Osteoblast (primary cell): ENCODE measurements at places on chromosomes 3 and 15.

- no peak for DNase-seq
These were observed 99.9 kb upstream of the CCDC80 start for GRCh38 chr3:112740835-112741234.

GRCh38 chr15:57732526-57733331 is 26.2 kb downstream of the POLR2M start:
- DNase-seq: peak; percentile 71

- peak; percentile 77 for DNase-seq
These were observed 24.2 kb upstream of the SLC4A7 start for GRCh38 chr3:27508424-27508823.

GRCh38 chr3:19489936-19490335 is 341.6 kb downstream of the KCNH8 start:
- DNase-seq: no peak

- DNase-seq: peak; percentile 32
These were observed 36.2 kb upstream of the CLRN1 start for GRCh38 chr3:151008699-151009098.

DNA sequence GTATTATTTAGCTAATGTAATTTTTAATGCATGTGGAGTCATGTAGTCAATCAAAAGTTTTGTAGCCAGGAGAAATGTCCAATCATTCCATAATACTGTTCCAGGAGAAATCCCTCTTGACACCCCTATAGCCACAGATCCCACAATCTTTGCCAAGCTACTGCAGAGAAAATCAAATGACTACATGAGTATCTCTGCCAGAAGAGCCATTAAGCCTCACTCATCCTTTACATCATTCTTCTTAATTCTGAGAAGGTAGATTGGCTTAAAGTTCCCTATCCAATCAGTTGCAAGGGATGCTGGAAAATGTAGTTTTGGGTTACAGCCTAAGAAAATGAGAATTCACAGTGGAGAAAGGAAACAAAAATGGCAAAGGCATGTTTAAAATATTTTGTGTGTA is 502.1 kb downstream of the ZBBX start:
- no peak for DNase-seq

DNA sequence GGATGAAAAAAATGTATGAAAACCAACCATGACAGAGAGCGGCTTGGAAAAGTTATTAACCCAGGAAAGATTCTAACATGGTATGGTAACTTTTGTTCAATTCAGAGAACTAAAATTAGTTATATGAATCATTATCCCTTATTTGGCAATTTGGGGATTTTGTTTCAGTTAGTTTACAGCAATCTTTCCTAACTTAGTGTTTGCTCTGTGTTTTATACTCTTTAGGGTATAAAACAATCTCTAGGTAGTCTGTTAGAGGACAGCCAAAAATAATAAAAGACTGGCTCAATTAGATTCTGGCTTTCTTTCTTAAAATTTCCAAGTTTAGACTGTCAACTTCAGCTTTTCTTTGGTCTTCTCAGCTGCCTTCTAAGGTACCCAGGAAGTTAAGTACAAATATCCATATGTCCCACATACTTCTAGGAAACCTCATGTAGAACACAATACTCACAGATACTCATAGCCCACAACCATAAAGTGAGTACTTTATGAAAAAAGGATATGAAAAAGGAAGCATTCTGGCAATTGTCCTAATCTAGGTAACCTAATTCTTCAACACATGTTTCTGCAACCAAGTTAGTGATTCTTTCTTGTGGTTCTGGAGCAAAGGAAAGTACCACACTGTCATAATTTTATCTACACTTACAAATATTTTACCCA is 849.3 kb downstream of the ROBO1 start:
- DNase-seq: no peak

GRCh38 chr3:32392536-32393302 is 1.1 kb downstream of the CMTM7 start:
- peak; percentile 92 for DNase-seq

GRCh38 chr15:100947760-100948429 is 28.7 kb downstream of the LRRK1 start:
- no peak for DNase-seq

DNA sequence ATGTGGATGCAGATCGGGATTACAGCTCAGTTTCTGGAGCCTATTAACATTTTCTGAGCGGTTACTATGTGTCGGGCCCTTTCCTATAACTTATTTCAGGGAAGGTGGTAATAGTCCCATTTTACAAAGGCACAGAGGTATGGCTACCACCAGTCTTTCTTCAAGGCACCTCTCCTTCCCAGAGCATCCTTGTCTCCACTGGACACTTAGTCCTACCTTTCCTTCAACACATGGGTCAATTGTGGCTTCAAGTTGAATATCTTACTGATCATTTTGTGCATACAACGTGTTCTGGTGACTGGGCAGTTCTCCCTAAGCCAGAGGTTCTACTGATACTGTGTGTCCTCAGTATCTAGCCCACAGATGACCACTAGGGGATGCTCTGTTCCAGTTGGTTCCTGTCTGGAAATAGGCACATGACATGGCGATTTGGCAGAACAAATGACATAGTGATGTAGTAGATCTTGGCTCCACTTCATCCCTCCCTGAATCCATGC is 60.7 kb upstream of the CMTM8 start:
- peak; percentile 91 for DNase-seq

- DNase-seq: no peak
These were observed 307.2 kb upstream of the TRIM42 start for GRCh38 chr3:140370686-140371085.

DNA sequence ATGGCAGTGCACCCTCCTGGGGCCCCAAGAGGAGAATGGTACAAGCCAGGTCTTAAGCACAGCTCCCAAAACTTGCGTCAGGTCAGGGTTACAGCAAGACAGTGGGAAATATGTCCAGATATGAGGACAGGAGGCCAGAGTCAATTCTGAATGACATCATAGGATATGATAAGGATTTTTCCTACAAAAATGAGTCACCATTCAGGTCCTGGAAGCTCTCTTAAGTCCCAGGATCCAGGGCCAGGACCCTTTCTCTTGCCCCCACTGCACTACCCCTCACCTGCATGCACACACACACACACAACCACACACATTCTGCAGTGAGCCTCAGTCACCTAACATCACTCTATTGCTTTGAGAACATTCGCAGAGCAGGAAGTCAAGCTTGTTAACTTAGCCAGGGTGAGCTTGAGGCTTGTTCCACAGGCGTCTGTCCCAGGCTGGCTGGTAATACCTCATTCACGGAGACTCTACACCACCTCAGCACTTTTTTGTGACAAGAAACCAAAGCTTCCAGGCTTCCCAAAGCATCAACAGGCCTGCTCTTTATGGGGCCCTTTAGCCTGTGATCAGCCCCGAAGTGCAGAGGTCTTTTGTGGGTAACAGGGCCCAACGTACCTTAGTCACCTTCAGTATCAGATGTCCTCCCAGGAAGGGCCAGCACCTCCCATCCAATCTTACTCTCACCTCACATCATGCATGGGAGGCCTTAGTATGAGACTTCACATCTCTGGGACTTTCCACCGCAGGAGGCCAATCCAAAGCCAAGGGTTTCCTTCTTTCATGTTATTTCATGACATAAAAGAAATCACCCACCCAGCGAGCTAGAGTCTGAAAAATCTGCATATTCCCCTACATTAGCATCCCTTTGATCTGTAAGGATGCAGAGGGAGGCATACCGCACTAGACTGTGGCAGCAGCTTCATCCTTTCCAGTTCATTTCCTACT is 74.0 kb upstream of the LIPC start:
- DNase-seq: peak; percentile 35

DNA sequence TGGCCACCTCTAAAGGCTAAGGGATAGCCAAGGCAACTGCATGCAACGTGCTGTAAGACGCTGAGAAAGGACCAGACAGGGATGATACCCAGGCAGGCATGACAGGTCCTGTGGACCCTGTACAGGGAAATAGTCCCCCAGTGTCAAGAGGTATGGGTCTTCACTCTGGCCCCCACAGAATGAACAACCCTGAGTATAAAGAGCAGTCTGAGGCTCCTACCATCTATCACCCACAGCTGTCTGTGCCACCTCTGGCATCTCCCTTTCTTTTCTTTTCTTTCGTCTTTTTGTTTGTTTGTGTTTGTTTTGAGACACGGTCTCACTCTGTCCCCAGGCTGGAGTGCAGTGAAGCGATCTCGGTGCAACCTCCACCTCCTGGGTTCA is 18.7 kb downstream of the SLC25A20 start:
- peak; percentile 14 for DNase-seq

DNA sequence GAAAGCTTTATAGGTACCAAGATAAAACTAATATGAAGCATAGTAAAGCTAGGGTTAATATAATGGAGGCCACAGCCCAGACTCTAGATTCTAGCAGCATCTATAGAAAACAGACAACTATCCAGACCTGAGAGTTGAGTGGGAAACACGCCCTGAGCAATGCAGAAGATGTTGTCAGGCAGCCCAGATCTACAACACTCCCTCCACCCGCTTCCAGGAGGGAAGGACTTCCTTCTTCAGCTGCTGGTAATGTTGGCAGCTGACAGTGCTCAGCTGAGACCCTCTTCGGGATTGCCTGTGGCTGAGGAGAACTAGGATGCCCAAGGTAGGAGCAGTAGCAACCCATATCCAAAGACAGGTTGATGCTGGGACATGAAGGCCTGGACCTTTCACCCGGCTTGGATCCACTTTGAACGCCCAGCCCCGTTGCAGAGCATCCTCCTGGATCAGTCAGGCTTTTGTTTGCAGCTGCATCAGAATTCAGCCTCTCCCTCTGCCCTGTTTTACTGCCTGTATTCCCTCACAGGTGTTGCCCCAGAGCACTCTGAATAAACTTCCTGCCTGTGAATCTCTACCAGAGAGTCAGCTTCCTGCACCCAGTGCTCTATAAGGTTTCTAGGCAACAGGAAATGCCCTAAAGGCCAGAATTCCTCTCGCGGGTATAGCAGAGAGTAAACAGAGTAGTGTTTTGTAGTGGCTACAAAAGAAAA is 174.7 kb upstream of the IL12A start:
- DNase-seq: no peak

DNA sequence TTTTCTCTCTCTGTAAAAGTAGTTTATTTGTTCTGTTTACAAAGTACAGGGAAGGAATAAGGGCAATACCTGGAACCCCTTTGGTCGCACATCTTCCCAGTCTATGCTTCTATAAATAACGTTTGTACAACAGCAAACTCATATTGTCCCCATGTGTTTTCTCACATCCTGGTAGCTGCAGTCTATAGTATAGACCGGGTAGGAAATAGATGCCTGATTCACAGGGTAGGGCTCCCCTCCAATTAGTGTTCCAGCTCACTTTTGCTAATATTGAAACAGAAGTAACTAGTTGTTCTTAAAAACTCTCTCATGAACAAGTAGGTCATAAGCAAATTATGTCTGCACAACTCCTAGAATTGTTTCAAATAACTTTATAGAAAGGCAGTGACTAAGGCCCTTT is 17.7 kb downstream of the ATG7 start:
- DNase-seq: no peak

GRCh38 chr3:104632947-104633346 is 733.8 kb upstream of the ALCAM start:
- no peak for DNase-seq
